AG08396 (cell line): ENCODE measurements at places on chromosomes 3 and 15.

GRCh38 chr3:191330530-191331048 is 263 bp upstream of the UTS2B start:
- peak; percentile 75 for DNase-seq

DNA sequence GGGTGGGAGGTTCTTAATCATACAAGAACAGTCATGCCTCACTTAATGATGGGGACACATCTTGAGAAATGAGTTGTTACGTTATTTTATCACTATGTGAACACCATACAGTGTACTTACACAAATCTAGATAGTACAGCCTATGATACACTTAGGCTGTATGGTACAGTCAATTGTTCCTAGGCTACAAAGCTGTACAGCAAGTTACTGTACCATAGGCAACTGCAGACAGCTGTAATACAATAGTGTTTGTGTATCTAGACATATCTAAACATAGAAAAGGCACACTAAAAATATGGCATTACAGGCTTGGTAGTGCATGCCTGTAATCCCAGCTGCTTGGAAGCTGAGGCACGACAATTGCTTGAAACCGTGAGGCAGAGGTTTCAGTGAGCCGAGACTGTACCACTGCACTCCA is 55.7 kb upstream of the PLXND1 start:
- DNase-seq = no peak

DNA sequence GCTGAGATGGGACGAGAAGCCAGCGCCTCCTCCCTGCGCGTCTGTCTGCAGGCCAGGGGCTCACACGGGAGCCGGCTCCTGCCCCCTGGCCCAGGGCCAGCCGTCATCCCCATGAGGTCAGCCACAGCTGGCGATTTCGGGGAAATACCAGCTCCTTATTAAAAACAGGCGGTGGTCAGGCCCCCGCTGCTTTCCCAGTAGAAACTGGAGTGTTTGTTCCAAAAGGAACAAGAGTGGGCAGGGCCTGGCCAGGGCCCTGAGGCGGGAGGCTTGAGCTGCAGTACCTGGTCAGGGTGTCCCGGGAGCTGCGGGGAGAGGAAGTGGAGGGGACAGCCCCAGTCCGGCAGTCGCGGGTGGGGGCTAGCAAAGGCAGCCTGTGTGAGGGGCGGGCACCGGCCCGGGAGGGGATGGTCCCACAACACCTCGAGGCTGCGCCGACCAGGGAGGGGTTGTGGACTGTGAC is 17.8 kb downstream of the MYL3 start:
- peak; percentile 77 for DNase-seq

GRCh38 chr3:55604402-55604801 is 117.3 kb upstream of the WNT5A start:
- no peak for DNase-seq

- no peak for DNase-seq
These were observed 125.6 kb downstream of the VPS8 start for GRCh38 chr3:184937611-184938010.

DNA sequence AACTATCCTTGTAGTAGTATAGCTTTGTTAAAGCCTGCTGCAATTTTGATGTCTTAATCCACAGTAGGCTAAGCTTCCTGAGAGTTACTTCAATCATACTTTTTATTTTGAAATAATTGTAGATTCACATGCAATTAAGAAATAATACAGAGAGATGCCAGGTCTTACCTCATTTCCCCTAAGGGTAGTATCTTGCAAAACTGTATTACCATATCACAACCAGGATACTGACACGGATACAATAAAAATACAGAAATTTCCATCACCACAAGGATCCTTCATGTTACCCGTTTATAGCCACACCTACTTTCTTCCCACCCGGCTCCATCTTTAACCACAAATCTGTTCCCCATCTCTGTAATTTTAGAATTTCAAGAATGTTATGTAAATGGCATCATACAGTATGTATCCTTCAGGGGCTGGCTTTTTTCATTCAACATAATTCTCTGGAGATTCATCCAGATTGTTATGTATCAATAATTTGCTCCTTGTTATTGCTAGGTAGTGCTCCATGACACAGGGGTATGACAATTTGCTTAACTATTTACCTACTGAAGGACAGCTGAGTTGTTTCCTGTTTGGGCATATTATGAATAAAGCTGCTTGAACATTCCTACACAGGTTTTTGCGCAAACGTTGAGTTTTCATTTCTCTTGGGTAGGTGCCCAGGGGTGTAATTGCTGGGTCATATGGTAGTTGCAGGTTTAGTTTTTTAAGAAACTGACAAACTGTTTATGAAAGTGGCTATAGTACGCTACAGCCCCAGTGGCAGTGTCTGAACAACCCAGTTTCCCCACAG is 21.6 kb downstream of the BDH1 start:
- DNase-seq = no peak

DNA sequence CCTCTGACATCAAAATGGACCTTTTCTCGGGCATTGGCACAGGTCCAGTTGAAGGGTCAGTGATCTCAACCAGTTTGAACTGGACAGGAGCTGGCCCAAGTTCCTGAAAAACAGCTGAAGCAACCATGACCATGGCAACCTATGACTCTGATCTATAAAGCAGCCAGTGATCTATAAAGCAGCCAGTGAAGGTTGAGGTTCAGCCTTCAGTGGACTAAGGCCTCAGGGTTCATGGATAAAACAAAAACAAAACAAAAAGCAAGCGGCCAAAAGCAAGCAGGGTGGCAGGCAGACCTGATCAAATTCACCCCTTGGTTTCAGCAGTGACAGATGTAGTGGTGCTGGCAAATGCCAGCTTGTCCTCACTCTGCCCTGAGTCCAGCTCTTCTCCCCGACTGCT is 10.0 kb upstream of the CHRNB4 start:
- no peak for DNase-seq
